ENCODE measurements at places on chromosomes 1 and 21. TPM values are rescaled to one million over a fixed set of nuclear protein-coding genes. Genes with fewer than 3 reads are reported as not detected.

- no peak for DNase-seq
These were observed 6.4 kb downstream of the TGFB2 start for GRCh38 chr1:218351391-218352074.

Gene CR1L
- not detected for total RNA-seq

Gene CREG1
- total RNA-seq, result 127 TPM

Gene NR5A2
- total RNA-seq, result 0.44 TPM

GRCh38 chr1:12386130-12386529, 156.3 kb downstream of the VPS13D start:
- DNase-seq, result no peak

DNA sequence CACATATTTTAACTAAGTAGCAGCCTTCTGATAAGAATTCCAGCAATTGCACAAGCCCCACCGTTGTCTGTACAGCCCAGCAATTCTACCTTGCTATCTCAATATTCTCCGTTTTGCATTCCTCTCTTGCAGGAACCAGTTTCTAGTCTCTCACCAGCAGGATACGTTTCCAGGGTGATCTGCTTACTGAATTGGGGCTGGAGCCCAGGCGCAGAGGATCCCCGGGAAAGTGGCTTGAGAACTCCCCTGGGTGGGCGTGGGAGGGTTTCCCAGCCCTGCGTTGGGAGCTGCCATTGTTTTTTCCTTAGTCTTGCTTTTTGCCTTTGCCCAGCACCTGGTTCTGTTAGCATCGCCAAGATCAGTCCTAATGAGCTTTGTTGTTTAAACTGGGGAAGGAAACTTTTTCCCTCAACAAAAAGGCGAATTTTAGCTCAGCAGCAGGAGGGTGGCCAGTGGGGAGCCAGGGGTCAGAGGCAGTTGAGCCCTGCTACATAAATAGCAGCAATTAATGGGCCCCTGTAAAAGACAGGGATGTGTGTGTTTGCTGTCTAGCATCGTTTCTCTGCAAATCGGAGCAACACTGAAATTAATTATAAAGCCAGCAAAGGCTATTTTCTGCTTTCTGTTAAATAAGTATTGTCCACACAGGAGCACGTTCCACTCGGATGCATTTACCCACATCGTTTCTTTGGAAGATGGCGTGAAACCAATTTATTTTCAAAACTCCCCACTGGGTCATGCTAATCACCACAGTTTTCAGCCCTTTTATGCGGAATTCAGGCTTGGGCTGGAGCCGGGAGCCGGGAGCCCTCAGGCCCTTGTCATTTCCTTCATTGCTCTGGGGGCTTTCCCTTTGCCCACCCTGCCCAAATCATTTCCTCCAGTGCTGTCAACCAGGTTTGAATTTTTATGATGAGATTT, 36.6 kb downstream of the HUNK start:
- DNase-seq, result no peak

Gene MAP3K21
- total RNA-seq, result 1.2 TPM

GRCh38 chr1:9256332-9256731, 21.8 kb downstream of the H6PD start:
- DNase-seq, result no peak

GRCh38 chr1:114345930-114346479, 165.0 kb downstream of the TRIM33 start:
- DNase-seq, result no peak

Gene RGS8
- 0.31 TPM for total RNA-seq

GRCh38 chr1:160993544-160994193, 27.3 kb downstream of the F11R start:
- DNase-seq, result no peak

DNA sequence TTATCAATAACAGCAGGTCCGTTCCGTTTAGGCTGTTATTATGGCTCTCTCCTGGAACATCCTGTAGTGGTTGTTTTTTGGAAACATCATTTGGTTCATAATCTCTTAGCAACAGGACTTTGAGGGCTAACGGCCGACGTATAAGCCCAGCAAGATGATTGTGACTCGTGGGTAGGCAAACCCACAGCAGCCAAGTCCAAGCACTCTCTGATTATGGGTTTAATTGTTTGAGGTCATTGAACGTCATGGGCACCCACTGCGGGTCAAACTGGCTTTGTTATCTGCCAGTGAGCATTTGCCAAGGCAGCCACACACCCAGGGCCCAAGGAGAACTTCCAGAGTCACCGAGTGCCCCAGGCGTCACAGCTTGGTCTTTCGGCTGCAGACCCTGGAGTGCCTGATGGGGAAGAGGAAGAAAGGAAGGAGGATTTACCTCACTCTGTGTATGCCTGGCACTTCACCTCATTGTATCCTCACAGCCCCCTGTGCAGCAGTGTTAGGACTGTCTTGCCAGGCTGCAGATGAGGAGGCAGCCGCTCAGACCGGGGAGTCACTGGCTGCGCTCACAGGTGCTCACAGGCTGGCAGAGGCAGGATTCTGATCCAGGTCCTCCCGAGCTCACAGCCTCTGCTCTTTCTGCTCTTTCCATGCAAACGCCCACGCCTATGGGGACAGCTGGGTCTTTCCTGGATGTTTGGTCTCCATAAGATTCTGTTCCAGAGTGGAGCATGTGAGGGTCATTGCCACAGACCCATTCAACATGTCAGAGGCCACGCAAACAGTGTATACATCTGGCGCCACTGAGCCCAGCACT, 30.8 kb upstream of the EPS8L3 start:
- DNase-seq, result no peak

Gene KIF17
- total RNA-seq, result 6.0 TPM

- no peak for DNase-seq
These were observed 182.9 kb downstream of the PRDM16 start for GRCh38 chr1:3251807-3252428.

- peak; percentile 40 for DNase-seq
These were observed 28.4 kb downstream of the NTPCR start for GRCh38 chr1:232978815-232979214.

Gene B4GALT2
- 33.0 TPM for total RNA-seq

DNA sequence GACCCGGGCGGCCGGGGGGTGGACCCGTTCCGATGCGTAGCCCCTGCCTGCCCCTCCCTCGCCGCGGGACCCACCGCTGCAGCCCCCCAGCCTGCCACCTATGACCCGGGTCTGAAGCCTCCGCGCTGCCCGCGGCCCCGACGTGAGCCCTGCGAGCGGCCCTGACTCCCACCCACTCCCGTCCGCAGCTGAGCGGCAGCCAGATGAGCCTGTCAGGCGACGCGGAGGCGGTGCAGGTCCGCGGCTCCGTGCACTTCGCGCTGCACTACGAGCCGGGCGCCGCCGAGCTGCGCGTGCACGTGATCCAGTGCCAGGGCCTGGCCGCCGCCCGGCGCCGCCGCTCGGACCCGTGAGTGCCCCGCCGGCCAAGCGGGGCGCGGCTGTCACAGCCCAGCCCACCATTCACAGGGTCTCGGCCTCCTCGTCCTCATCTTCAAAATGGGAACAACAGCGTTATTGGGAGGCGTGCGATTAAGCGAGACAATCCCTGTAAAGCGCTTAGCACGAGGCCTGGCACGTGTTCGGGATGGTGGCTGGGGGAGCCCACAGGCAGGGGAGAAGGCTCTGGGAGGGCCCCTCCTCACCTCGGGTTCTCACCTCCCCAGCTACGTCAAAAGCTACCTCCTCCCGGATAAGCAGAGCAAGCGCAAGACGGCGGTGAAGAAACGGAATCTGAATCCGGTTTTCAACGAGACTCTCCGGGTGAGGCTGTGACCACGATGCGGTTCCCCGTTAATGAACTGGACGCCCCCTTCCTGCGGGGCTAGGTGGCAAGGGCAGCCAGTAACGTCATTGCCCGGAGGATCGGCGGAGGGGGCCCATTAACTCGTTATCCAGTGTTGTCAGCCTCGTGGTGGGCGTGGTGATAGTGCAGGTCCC, 8.2 kb downstream of the SYTL1 start:
- no peak for DNase-seq

GRCh38 chr1:184387069-184387475, 243 bp downstream of the C1orf21 start:
- DNase-seq, result no peak

DNA sequence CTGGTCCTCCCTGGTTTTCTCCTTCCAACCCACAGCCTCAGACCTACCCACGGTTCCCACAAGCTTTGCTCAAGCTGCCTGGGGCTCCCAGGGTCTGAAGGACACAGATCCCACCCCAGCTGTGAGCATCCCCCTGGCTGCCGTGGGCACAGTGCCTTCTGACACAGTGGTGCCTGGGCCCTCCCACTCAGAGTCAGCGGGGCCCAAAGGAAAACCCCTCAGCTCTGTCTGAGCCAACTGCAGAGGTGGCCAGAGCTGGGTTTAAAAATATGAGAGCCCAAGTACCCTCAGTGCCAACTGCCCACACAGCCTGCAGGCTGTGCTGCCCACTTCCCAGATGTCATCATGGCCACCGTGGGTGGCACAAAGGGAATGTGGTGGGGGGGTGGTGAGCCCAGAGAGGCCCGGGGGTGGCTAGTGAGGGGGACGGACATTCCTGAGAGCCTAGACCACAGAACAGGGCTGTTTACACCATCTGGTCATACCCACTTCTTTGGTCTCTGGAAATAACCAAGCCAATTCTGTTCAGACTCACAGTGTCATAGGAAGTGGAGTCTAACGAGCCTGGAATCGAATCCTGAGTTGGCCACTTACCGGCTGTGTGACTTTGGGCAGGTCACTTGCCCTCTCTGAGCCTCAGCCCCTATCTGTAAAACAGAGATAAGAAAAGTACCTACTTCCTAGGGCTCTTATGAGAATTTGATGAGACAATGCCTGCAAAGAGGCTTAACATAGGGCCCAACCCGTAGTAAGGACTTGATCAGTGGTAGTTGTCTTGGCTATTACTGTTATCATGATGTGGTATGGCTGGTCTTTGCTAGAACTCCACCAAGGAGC, 85.5 kb downstream of the CAMK2N1 start:
- no peak for DNase-seq

GRCh38 chr1:222334026-222334680, 213.8 kb downstream of the HHIPL2 start:
- DNase-seq, result no peak

DNA sequence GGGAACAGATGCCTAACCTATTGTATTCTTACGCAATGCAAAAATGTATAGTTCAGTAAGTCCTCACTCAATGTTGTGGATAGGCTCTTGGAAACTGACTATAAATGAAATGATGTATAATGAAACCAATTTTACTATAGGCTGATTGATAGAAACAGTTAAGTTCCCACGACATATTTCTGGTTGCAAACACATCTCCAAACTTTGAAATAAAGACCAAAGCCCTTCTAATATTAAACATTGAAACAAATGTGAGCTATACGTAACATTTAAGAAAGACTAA, 29.1 kb downstream of the MAP3K21 start:
- DNase-seq, result no peak

DNA sequence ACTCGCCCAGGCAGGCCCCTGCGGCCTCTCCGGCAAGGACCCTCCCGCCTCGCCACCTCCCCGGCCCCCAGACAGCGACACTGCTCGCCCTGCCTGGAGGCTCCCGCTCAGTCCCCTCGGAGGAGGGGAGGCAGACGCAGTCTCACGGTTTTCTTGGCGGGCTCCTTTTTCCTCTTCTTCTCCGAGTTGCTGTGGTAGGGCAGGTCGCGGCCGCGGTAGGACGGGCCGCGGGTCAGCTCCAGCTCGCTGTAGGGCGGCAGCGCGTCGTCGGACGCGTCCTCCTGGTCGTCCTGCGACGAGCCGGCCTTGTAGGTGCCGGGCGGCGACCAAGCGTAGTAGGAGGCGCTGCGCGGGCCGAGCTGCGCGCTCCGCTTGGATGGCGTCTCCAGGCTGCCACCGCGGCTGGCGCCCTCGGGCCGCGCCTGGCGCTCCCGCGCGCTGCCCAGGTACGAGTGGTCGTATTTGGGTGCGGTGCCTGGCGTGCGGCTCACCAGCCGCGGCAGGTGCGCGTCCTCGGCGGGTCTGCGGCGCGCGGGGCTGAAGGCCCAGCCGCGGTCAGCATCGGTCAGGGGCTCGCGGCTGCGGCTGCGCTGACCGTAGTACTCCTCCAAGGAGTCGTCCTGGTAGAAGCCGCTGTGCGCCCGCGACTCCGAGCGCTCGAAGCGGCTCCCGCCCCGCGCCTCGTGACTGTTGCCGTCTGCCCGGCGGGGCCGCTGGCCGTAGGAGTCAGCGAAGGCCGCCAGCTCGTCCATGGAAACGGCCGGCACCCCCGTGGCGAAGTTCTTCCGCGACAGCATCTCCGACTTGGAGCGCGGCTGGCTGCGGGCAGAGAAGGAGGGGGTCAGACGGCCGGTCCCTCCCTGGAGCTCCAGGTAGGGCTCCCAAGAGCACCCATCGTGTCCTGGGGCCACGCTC, 44.8 kb upstream of the TADA1 start:
- DNase-seq, result no peak

Gene TMEM269
- total RNA-seq, result not detected

Gene BNIPL
- total RNA-seq, result 0.24 TPM

Gene RBM15
- total RNA-seq, result 17.0 TPM

Gene GJB3
- 0.28 TPM for total RNA-seq

DNA sequence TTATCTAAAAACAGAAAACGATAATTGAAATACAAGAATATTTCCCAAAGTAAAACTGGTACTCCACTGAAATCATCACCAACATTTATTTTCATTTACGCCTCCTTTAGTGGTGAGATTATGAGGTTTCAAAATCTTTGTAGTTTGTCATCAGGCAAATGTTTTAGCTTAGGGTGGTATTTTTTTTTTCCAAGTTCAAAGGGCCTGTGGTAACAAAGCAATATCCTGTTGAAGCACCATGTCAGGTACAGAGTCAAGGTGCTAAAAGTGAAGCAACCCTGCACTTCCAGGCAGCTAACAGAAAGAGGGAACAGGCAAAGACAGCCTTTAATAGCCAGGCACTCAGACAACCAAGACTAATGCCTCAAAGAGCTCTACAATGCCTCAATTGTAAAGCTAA, 89.2 kb downstream of the JAK1 start:
- DNase-seq, result no peak

GRCh38 chr21:34861258-34861657, 187.8 kb downstream of the RUNX1 start:
- DNase-seq, result no peak

- DNase-seq, result peak; percentile 93
These were observed 7.6 kb downstream of the CYP4B1 start for GRCh38 chr1:46806196-46807020.

Gene SPATA6
- 4.5 TPM for total RNA-seq

DNA sequence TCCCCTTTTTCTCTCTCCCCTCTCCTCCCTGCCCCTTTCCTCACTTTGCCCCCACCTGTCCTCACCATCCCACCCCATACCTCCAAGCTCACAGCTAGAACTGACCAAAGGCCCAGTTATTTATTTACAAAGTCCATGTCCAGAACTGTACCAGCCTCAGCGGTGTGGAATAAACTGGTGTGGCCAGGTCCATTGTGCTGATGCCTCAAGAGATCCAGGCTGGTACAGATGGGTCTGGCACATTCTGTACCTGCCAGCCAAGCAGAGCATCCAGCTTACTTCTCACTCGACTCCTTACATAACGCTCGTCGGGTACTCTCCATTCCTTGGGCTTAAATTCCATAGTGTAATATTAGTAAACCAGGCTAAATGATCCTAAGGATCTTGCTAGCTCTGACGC, 11.8 kb downstream of the PDZK1IP1 start:
- no peak for DNase-seq
